ENCODE measurements at places on chromosomes 13 and 19.

GRCh38 chr19:4267101-4267900, 11.8 kb upstream of the SHD start:
- peaks cover 14% of the 10 kb centered on the region for H3K36me3 ChIP-seq
- no peaks in the 10 kb centered on the region for H3K4me1 ChIP-seq
- H3K27ac ChIP-seq = no peak overlapping the region
- peak; percentile 46 for DNase-seq
- H3K4me3 ChIP-seq = no peak overlapping the region

DNA sequence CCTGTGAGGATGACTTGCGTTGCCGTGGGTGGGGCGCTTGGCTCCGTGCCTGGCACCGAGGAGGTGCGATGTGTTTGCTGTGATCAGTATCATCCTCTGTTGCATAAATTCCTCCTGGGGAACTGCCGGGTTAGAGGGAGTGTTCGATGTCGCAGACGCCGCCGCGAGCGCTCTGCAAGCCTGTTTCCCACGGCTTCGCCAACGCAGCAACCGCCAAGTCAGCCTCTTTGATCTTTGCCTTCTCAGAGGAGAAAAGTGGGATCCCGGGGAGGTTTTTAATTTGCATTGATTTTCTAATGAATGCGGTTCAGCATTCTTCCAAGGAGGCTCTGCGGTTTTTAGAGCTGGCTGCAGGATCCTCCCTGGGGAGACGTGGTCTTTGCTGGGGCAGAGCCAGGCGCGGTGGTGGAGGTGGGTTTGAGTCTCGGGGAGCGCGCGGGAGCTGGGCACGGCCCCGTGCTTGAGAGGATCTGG, 7.6 kb downstream of the GPR32 start:
- no peaks in the 10 kb centered on the region for H3K4me1 ChIP-seq
- no peak overlapping the region for H3K27ac ChIP-seq

- H3K4me3 ChIP-seq = no peak overlapping the region
- H3K27me3 ChIP-seq = no peaks in the 10 kb centered on the region
- DNase-seq = no peak
- H3K4me1 ChIP-seq = no peaks in the 10 kb centered on the region
- H3K36me3 ChIP-seq = no peaks in the 10 kb centered on the region
- H3K27ac ChIP-seq = no peak overlapping the region
Observed at GRCh38 chr13:22468045-22468444, 712.7 kb upstream of the SGCG start.

- H3K4me3 ChIP-seq = no peak overlapping the region
- no peak overlapping the region for H3K27ac ChIP-seq
- H3K36me3 ChIP-seq = no peaks in the 10 kb centered on the region
- no peaks in the 10 kb centered on the region for H3K27me3 ChIP-seq
Observed at GRCh38 chr13:75691183-75691582, 55.1 kb downstream of the LMO7 start.

DNA sequence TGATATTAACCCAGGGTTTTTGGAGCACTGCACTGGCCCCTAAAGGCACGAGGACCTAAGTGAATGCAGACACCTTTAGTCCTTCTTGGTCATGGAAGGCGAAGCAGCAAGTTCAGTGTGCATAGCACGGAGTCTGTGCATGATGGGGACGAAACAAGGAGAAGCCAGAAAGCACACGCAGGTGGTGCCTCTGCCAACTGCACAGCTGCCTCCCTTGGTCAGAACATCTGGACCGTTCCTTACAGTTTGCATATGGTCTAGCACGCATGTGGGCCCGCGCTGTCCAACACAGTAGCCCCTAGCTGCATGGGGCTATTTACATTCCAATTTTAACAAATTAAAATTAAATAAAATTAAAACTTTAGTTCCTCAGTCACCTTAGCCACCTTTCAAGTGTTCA, 44.0 kb downstream of the FLT3 start:
- DNase-seq = no peak
- peaks cover 2% of the 10 kb centered on the region for H3K27me3 ChIP-seq
- no peak overlapping the region for H3K27ac ChIP-seq
- H3K36me3 ChIP-seq = no peaks in the 10 kb centered on the region

DNA sequence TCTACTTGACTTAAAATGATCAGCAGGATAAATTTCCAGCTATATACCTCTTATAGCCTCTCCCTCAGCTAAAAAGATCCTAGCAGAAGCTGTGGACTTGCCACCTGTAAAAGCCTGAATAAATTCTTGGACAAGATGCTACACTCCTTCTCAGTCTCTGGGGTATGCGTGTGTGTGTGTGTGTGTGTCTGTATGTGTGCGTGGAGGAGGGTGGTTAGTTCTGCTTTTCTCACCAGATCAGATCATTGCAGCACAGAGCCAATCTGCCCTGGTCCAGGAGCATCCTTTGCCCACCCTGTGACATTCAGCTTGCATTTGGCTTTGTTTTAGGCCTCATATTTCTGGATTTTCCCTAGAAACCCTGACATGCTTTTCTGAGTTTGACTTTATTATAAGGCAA, 438.3 kb downstream of the RFC3 start:
- no peaks in the 10 kb centered on the region for H3K27me3 ChIP-seq
- H3K27ac ChIP-seq = no peak overlapping the region
- no peak overlapping the region for H3K4me3 ChIP-seq
- no peaks in the 10 kb centered on the region for H3K4me1 ChIP-seq
- no peaks in the 10 kb centered on the region for H3K36me3 ChIP-seq
- no peak for DNase-seq

DNA sequence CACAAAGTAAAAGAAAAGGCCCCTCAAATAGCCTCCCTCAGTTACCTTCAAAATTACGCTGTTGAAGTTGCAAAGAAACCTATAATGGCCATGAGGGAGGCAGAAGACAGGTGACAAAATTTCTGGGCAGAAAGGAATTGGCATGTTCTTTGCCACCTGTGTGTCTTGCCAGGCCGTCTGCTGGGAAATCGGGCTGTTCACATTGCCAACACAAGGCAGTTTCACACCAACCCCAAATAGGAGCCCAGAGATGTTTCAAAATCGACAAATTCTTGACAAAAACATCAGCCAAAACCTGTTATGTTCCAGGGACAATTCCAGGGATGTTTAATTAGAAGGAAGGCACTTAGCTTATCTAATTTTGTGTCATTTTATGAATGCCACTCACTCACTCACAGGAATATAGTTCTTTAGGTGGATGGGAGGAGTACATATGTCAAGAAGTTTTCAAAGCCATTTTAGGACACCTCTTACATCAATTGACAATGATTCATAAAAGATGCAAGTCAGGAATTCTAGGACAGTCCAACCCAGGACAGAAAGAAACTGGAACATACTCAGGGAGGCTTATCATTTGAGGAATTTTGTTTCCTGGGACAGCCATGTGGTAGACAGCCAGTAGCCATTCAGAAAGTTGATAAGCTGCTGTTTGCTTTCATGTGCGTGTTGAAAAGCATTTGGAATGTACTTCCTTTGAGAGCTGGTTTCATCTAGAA, 164.5 kb downstream of the RGCC start:
- H3K4me1 ChIP-seq = no peaks in the 10 kb centered on the region
- H3K36me3 ChIP-seq = no peaks in the 10 kb centered on the region
- DNase-seq = no peak

Measured in naive thymus-derived CD4-positive, alpha-beta T cell (primary cell).